Esophagus muscularis mucosa (tissue), 4 donors: ENCODE measurements at places on chromosomes 13 and 19.

GRCh38 chr19:28601723-28602440, 611.1 kb downstream of the UQCRFS1 start:
- no peaks in the 10 kb centered on the region for H3K4me1 ChIP-seq
- H3K27me3 ChIP-seq, result peaks cover 5% of the 10 kb centered on the region

GRCh38 chr13:82934000-82934399, 948.3 kb downstream of the SLITRK1 start:
- no peaks in the 10 kb centered on the region for H3K27me3 ChIP-seq
- H3K4me3 ChIP-seq, result no peak overlapping the region
- H3K4me1 ChIP-seq, result no peaks in the 10 kb centered on the region
- H3K27ac ChIP-seq, result no peak overlapping the region

GRCh38 chr13:48583859-48584311, 51.0 kb upstream of the RCBTB2 start:
- no peaks in the 10 kb centered on the region for H3K36me3 ChIP-seq
- no peaks in the 10 kb centered on the region for H3K27me3 ChIP-seq
- H3K27ac ChIP-seq, result no peak overlapping the region
- no peak for DNase-seq

DNA sequence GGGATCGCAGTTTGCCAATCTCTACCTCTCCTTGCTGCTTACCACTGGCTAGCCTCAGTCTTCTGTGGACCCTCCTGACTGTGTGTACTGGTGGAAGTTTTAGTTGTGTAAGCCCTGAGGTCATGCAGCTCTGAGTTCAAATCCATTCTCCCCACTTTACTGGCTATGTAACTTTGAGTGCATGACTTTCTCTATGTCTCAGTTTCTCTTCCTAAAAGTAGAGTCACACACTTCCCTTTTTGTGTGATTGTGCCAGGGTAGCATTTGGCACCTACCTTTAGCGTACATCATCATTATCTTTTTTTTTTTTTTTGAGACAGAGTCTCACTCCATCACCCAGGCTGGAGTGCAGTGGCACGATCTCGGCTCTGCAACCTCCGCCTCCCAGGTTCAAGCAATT, 70.3 kb downstream of the MAP4K1 start:
- H3K27ac ChIP-seq, result no peak overlapping the region
- peaks cover 14% of the 10 kb centered on the region for H3K4me1 ChIP-seq
- H3K4me3 ChIP-seq, result no peak overlapping the region
- no peaks in the 10 kb centered on the region for H3K36me3 ChIP-seq

DNA sequence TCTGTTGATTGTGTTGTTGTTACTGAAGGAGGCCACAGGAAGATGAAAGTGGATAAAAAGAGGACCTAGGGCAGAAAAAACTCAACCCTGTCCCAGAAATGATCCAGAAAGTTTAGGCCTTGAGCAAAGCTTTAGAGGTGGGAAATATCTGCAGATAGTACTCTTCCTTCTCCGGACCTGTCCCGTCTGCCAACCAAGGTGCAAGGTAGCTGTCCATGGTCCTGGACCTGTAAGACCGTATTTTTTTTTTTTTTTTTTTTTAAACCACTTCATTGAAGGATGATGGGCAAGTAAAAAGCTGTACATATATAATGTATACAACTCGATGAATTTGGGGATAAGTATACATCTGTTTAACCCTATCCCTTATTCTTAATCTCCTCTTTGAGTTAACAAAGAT, 225.9 kb downstream of the OLFM4 start:
- no peak overlapping the region for H3K27ac ChIP-seq
- H3K4me3 ChIP-seq, result no peak overlapping the region
- H3K4me1 ChIP-seq, result no peaks in the 10 kb centered on the region
- no peaks in the 10 kb centered on the region for H3K36me3 ChIP-seq

GRCh38 chr19:7562646-7563393, 27.3 kb downstream of the PNPLA6 start:
- H3K27me3 ChIP-seq, result no peaks in the 10 kb centered on the region
- H3K4me1 ChIP-seq, result no peaks in the 10 kb centered on the region
- no peak overlapping the region for H3K27ac ChIP-seq
- no peak for DNase-seq
- H3K4me3 ChIP-seq, result no peak overlapping the region

DNA sequence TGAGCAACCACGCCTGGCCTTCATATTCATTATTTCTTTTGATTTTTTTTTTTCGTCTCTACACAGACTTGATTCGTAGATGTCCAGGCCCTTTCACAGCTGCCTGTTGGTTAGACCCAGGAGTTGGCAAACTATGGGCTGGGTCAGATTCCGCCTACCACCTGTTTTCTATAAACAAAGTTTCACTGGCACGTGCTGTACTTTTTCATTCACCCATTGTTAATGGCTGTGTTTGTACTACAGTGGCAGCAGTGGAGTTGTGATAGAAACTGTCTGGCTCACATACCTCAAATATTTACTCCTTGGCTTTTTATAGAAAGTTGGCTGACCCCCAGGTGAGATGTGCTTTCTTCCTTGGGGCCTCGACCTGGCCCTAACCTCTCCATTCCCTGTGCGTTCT, 72.9 kb upstream of the TEX29 start:
- DNase-seq, result peak; percentile 84
- H3K27ac ChIP-seq, result peak overlapping the region; percentile 24
- no peak overlapping the region for H3K4me3 ChIP-seq
- peaks cover 35% of the 10 kb centered on the region for H3K4me1 ChIP-seq
